ENCODE measurements at places on chromosomes 7 and 10.

- peak; percentile 53 for DNase-seq
Observed at GRCh38 chr10:73956476-73957359, 41.2 kb upstream of the VCL start.

DNA sequence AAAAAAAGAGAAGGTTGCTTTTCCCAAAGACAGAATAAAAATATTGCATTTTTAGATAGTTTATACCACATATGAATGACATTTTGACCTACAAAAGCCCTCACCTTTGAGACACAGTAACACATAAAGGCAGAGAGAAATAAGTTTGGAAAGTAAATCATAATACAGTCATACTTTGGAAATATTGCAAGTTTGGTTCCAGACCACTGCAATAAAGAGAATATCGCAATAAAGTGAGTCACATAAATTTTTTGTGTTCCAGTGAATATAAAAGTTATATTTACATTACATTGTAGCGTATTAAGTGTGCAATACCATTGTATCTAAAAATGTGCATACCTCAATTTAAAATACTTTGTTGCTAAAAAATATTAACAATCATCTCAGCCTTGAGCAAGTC lies 40.3 kb downstream of the CCDC71L start:
- DNase-seq = peak; percentile 31

GRCh38 chr7:142300689-142301088 lies 42.8 kb upstream of the PRSS58 start:
- no peak for DNase-seq

DNA sequence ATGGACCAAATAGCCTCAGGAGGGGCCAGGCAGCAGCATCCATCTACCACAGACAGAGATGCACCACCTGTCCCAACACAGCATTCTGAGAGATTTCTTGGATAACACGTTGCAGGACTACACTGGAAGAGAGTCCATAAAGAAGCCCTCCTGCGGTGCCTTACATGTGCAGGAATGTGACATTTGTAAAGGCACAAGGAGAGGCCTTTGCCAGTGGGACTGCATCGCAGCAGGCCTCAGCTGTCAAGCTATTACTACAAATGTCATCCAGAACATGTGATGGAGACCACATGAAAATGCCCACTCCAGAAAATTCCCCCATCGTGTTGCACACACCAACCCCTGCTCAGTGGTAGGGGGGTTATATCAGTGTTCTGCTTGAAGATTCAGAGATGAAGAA lies 77.4 kb downstream of the ATXN7L1 start:
- no peak for DNase-seq
